SHP77 treated with DMSO at 0.1 percent for 48 hours (cell line): ENCODE measurements at places on chromosomes 6 and 20.

DNA sequence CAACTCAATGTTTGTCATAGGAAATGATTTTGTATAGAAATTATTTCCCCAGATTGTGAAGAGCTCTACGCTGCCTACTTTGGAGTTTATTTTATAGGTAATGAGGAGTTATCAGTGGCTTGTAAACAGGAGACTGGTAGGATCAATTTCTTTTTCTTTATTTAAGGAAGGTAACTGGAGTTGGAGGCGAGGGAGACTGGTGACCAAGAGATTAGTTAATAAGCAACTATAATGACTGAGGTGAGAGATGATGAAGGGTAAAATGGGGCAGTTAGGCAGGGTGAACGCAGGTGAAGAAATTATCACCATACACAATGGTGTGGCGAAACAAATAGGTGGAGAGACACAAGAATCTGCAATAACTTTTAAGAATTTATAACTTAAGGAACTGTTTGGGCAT, 100.2 kb downstream of the PRKN start:
- no peak for DNase-seq

DNA sequence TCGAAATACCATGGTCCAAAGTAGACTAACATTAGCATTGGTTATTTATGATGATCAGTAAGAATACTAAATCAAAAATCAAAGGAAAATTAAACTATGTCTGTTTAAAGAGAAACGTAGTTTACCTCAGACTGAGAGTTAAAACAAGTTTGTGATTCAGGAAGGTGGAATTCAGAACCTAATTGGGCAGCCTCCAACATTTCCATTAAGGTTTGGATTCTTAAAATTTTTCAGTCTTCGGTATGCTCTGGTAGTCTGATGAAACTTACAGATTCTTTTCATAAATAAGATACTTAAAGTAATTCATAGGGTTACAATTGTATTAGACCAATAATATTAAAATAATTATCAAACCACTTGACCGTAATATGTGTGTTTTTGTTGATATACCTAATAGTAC, 18.6 kb downstream of the HFE start:
- no peak for DNase-seq

GRCh38 chr6:27295301-27296079, 16.6 kb downstream of the POM121L2 start:
- DNase-seq, result peak; percentile 34

DNA sequence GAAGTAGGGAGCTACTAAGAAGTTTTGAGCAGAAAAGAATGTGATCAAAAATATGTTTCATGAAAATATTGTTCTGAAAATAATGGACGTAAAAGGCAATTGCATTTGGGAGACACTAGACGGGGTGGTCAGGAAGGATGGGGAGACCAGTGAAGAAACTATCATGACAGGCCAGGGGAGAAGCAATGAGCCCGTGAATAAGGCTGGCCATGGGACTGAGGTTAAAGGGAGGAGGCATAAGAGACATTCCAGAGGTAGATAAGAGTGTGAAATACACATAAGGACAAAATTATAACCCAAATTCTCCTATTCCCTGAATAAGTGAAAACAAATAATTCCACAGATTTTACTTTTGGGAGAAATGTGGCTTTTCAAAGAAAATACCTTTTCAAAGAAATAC, 51.7 kb downstream of the MARCKS start:
- no peak for DNase-seq

- peak; percentile 75 for DNase-seq
Measured at GRCh38 chr20:20375862-20376261, 8.0 kb downstream of the INSM1 start.
